T-cell (primary cell): ENCODE measurements at places on chromosomes 4 and X. TPM values are rescaled to one million over a fixed set of nuclear protein-coding genes. Genes with fewer than 3 reads are reported as not detected.

- no peak for DNase-seq
Observed at GRCh38 chr4:141705048-141705746, 68.8 kb downstream of the IL15 start.

- DNase-seq = no peak
Observed at GRCh38 chrX:141375011-141375760, 132.9 kb upstream of the SPANXC start.

DNA sequence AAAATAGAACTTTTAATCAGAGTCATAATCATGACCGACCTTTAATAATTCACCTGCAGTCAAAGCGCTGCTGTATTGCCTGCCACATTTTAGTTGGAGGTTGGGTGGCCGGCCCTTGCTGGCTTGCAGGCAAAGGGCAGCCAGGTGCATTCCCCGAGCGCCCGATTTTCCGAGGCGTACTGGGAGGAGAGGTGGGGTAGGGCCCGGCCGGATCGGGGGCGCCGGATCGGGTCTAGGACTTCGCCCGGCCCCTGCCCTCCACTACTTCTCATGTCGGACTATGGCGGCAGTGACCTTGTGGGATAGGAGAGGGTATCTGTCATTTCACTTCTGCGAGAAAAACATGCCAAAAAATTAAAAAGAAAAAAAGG lies 2.5 kb upstream of the RS1 start:
- peak; percentile 0 for DNase-seq

GRCh38 chr4:8005033-8005808 lies 65.6 kb upstream of the AFAP1 start:
- no peak for DNase-seq

DNA sequence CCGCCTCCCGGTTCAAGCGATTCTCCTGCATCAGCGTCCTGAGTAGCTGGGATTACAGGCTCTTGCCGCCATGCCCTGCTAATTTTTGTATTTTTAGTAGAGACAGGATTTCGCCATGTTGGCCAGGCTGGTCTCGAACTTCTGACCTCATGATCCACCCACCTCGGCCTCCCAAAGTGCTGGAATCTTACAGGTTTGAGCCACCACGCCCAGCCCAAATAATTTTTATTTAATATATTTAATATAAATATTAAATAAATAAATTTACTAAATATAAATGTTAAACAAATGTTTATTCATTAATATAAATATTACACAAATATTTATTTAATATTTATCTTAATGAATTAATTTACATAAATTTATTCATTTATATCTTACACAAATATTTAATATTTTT lies 120.2 kb downstream of the SHOX start:
- DNase-seq = no peak

DNA sequence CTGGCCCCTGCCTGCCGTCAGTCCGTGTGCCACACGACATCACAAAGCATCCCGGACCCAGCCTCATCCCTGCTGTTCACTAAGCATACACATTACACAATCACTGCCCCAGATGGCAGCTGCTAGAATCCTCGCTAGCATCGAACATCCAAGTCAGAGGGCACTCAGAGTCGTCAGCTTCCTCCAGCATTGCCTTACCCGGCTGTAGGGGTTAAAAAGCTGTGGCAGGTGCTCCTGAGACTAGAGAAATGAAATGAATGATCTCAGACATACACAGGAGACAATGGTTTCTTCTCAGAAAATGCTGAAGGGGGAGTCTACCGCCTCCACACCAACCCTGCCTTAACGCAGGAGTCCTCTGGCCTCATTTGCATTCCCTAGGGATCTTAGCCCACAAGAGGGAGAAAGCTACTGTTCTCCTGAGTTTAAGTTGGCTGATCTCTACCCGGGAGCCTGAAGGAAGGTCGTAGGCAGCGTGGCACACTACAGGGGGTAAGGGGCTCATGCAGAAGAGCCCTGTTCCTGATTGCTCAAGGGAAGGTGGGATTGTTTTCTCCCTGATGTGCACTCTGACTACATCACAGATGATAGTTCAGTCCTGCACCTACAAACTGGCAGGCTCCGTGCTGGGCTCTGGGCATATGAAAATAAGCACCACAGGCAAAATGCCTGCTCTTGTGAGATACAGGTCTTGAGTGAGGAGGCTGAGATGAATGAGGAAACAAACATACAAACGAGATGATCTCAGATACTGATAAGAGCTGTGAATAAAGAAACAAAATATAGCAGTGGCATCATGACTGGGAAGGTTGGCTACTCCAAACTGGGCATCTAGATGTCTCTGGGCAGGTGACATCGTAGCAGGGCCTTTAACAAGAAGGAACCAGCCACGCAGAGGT lies 2.6 kb upstream of the KIAA0232 start:
- DNase-seq = no peak

DNA sequence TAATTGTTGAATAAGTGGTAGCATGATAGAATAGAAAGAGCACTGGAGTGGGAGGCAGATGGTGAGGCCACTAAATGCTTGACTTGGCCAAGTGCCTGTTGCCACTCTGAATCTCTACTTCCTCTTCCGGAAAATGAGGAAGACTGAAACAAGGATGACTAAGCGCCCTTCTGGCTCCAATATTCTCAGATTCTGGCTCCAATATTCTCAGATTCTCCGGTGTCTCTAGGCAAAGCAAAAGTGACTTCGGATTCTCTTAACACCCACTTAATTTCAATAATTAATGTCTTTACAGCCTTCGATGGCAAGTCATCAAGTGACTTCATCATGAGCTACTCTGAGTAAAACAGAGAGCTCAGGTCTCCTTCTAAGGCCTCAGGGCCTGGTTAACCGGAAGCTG lies 402.2 kb upstream of the FGF13 start:
- no peak for DNase-seq

DNA sequence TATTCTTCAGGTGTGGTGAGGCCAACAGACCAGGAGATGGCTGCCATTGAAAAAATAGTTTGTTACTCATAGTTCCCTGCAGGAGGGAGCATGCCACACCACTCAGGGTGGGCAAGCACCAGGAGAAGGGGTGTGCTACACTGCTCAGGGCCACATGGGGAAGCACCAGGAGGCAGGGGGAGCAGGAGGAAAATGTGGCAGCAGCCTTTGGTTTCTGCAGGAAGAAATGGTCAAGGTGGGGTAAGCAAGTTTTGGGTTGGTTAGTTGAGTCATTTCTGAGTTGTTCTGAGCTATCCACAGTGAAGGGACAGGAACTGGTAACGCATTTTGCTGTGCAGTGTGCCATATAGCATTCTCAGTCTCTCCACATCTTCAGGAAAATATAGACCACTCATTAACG lies 23.8 kb downstream of the FGFBP1 start:
- no peak for DNase-seq

DNA sequence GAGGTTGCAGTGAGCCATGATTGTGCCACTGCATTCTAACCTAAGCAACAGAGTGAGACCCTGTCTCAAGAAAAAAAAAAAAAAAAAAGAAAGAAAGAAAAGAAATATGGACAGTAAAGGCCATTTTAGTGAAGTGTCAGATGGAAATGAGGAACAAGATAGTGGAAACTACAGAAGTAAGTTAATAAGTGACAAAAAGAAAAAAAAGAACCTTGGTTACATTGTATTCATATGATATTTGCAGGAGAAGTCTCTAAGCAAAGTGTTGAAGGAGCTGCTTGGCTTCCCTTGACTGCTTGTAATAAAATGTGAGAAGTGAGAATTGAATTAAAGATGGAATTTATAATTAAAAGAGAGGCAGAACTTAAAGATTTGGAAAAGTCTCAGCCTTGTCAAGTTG lies 73.2 kb downstream of the HOPX start:
- no peak for DNase-seq

DNA sequence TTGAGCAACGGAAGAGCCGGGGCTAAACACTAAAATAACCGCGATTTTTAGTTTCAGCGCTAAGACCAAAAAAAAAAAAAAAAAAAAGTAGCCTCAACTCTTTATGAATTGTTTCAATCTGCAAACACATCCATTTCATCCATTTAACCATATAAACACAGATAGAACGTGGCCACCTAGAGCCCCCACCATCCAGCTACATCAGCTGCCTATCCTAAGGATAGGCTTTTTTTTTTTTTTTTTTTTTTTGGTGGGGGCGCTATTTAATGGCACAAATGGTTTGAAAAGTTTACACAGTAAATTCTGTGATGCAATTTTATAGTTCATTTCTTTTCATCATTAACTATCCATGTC lies 492 bp upstream of the HDAC8 start:
- no peak for DNase-seq

GRCh38 chr4:114287079-114287696 lies 307.7 kb upstream of the ARSJ start:
- DNase-seq = no peak

DNA sequence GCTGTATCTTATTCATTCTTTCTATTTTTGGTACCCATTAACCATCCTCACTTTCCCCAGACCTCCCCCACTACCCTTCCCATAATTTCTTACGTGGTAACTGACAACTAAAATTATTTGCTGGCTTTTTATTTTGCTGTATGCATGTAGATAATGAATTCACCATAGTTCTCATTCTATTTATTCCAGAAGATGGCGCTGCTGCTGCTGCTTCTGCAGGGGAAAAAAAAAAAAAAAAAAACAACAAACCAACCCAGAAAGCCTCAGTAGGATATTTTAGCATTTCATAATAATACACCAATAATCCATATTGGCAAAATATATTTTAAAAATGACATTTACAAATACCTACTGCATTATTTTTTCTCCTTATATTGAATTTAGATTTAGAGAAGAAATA lies 416.6 kb upstream of the MAGEB18 start:
- no peak for DNase-seq

DNA sequence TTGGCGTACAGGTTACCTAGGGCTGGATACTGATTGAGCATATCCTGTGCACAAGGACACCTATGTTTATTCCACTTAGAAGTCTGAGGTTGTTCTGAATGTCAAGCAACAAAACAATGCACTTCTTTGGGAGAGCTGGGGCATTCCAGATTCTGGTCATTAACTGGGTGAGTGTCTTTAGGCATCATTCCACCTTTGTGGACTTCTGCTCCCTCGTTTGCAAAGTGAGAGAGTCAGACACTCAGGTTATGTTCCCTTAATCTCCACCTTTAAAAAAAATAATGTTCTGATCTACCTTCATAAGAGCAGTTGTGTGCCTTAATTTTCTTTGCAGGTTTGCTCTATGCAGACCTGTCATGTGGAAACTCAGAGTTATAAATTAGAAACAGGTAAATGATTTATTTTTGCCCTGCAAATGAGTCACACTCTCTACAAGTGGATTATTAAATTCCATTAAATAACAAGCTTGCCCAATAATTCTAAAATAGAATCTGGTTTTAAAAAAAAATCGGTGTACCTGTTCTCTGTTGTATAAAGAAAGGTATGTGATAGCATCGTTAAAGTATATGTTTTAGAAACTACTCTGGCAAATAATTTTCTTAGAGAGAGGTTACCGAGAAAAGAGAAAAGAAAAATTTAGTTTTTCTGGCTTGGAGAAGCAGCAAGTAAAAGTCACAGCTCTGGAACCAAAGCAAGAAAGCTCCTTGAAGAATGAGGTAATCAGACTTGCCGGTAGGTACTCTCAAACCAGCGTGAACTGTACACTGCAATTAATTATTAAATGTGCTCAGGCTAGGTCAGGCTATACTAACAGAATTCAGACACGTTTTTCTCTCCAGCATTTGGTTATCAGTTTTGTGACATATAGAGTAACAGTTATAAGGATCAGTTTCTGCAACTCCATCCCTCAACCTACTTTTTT lies 93.2 kb downstream of the SORBS2 start:
- DNase-seq = no peak

GRCh38 chrX:74521961-74522751 lies 92.3 kb downstream of the RLIM start:
- DNase-seq = no peak

DNA sequence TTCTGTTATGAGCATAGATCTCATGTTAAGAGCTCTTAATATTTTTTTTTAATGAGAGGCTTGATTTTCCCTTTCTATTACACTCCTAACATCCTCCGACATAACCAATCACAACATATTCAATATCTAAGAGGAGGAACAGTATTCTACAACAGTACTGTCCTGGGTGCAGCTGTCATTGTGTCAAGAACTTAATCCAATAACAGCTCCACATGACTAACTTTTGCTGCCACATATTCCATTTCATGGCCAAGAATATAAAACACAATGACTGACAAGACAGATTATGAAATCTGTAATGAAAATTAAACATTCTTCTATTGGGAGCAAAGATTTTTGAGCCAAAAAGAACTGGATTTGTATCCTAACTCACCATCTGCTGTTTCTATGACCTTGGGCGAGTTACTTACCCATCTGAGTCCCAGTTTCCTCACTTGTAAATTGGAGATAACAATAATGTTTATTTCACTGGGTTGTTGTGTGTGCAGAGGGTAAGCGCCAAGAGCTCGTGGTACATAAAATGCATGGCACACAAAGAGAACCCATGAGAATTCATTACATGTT lies 405.6 kb downstream of the SPRY1 start:
- no peak for DNase-seq

GRCh38 chr4:81510643-81511178 lies 39.0 kb upstream of the RASGEF1B start:
- no peak for DNase-seq

DNA sequence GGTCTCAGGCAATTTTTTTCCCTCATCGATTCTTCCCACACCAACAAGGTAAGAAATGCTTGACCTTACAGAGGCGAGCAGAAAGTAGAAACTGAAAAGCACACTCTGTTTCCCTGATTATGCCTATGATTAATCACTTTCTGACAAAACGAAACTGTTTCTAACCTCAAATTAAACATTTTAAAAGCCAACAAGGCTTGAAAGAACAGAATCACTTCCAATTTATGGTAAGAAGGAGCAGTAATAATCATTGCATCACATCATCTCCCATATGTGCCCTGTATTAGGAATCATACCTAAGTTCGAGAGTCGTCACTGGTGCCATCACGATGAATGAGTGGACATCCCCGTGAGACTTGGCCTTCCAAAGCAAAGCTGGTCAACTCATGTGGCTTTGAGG lies 12.5 kb upstream of the CXCL13 start:
- no peak for DNase-seq

DNA sequence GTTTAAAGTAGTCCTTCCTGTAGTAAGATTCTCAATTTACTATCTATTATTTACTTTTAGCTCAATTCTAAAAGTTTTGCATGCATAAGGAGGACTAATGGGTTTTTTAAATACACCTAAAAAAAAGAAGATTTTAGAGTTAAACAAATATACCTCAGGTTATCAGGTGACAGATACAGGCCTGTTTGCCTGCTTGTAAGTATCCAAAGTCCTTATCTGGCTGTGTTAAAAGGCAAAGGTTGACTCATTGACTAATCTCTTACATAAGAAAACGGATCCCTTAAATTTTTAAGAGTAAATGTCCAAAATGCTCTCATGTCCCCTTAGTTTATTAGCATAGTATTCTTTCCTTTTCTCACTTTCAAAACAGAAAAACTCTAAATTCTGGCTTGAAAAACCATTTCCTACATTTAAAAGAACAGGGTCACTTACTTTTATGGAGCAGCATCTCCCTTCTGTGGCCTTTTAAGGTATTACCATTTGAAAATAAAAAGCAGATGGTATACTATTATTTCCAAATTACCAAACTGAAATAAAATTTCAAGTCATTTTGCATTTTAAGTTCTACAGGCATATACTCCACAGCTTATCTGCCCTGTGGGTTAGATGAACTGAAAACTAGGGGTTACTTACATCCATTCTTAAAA lies 4.5 kb downstream of the CBR4 start:
- no peak for DNase-seq

Gene PROM1
- 1.4 TPM for total RNA-seq

Gene DDX60
- 21.9 TPM for total RNA-seq

Gene C4orf51
- total RNA-seq = not detected

Gene PCDH18
- 0.20 TPM for total RNA-seq

Gene ARHGAP4
- 475 TPM for total RNA-seq

Gene PPARGC1A
- not detected for total RNA-seq
